ENCODE measurements at places on chromosomes 2 and 18. TPM values are rescaled to one million over a fixed set of nuclear protein-coding genes. Genes with fewer than 3 reads are reported as not detected.

DNA sequence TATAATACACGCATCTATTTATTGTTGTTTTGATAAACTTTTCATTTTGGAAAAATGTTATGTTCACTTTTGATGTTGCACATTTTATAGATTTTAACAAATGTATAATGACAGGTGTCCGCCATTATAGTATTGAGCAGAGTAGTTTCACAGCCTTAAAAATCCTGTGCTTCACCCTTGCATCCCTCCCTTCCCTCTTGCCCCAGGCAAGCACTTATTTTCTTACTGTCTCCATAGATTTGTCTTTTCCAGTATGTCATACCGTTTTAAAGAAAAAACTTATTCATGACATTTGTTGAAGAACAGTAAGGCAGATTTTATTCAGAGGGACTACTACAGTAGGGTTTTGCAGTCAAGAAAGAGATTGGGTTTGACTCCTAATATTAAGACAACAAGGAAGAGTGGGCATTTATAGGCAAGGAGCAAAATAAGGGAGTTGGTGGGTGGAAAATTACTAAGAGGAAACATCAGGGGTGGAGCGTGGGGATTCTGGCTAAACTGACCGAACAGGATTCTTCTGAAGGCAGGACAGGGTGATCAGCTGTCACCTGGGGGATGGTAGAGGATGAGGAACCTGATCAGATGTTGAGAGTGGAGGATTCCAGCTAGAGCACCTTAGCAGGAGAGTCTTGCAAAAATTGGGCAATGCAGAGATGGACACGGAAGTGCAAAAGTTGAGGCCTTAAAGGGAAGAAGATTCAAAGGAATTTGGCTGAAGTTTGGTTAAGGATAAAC lies 108.8 kb downstream of the NCK2 start:
- no peaks in the 10 kb centered on the region for H3K27me3 ChIP-seq
- peaks cover 23% of the 10 kb centered on the region for H3K36me3 ChIP-seq
- H3K4me1 ChIP-seq, result peaks cover 22% of the 10 kb centered on the region
- H3K27ac ChIP-seq, result no peak overlapping the region
- no peak for DNase-seq

GRCh38 chr18:71951001-71951400 lies 593.1 kb downstream of the CBLN2 start:
- no peak for DNase-seq
- H3K4me3 ChIP-seq, result no peak overlapping the region
- peaks cover 6% of the 10 kb centered on the region for H3K36me3 ChIP-seq
- peaks cover 1% of the 10 kb centered on the region for H3K27me3 ChIP-seq

GRCh38 chr18:23550898-23551297 lies 35.4 kb downstream of the NPC1 start:
- no peaks in the 10 kb centered on the region for H3K27me3 ChIP-seq
- no peak for DNase-seq
- no peak overlapping the region for H3K27ac ChIP-seq
- H3K36me3 ChIP-seq, result peaks cover 82% of the 10 kb centered on the region
- no peak overlapping the region for H3K4me3 ChIP-seq

DNA sequence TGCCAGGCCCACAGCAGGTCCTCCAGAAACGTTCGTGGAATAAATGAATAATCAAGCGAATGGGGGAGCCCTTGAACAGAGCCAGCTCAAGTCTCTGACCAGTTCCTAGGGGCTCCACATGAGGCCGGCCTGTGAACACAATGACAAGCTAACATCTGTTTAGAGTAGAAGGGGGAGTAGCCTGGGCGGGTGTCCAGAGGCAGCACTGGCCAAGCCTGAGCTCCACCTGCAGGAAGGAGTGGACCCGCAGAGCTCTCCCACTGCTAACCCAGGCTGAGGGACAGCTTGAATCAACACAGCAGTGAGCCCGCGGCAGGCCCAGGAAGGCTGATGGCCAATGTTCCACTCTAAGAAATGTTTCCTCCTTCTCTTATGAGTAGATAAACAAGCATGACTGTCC lies 234.8 kb upstream of the RAB6C start:
- H3K27me3 ChIP-seq, result no peaks in the 10 kb centered on the region
- H3K4me1 ChIP-seq, result no peaks in the 10 kb centered on the region
- H3K4me3 ChIP-seq, result no peak overlapping the region
- H3K36me3 ChIP-seq, result no peaks in the 10 kb centered on the region
- no peak overlapping the region for H3K27ac ChIP-seq

GRCh38 chr2:24117902-24118301 lies 5.2 kb downstream of the PFN4 start:
- H3K27ac ChIP-seq, result no peak overlapping the region
- H3K36me3 ChIP-seq, result no peaks in the 10 kb centered on the region
- H3K4me1 ChIP-seq, result no peaks in the 10 kb centered on the region
- no peak overlapping the region for H3K4me3 ChIP-seq
- no peaks in the 10 kb centered on the region for H3K27me3 ChIP-seq
- DNase-seq, result no peak

DNA sequence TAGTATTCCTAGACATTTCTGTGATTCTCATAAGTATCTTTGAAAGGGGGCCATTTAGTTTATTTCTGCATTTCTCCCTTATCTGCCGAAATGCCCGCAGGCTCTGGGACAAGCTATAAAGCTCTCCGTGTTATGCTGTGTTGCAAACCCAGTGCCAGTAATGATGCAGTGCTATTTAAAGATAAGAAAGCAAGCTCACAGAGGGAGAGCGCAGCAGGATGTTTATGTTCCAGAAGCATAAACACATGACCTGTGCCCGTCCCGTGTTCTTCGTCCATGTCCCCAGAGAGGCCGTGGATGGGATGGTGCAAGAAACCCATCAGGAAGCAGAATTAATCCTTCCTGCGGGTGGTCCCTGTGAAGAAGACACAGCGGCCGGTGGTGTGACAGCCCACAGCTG lies 99.4 kb downstream of the NEDD4L start:
- H3K27me3 ChIP-seq, result no peaks in the 10 kb centered on the region
- no peak for DNase-seq
- no peak overlapping the region for H3K4me3 ChIP-seq
- no peaks in the 10 kb centered on the region for H3K36me3 ChIP-seq
- H3K4me1 ChIP-seq, result peaks cover 3% of the 10 kb centered on the region
- no peak overlapping the region for H3K27ac ChIP-seq

- H3K27ac ChIP-seq, result no peak overlapping the region
- H3K4me3 ChIP-seq, result no peak overlapping the region
- H3K27me3 ChIP-seq, result no peaks in the 10 kb centered on the region
- peaks cover 14% of the 10 kb centered on the region for H3K36me3 ChIP-seq
- peaks cover 11% of the 10 kb centered on the region for H3K4me1 ChIP-seq
Observed at GRCh38 chr2:158616480-158617000, 159.8 kb downstream of the PKP4 start.

DNA sequence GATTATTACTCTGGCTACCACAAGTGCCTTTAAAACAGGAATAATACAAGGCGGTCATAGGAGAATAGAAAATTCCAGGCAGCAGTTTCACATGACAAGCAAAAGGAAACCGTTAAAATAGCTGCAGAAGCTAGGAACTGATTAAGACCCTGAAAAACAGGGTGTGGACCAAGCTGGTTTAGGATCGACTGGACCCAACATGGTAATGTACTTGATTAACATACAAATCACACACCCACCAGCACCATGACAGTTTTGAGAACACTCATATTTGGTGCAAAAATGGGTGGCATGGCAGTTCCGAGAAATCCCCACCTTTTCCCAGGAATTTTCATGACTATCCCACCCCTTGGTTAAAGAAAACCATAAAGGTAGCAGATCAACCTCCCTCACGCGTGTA lies 51.9 kb upstream of the TMEM163 start:
- H3K4me3 ChIP-seq, result no peak overlapping the region
- no peaks in the 10 kb centered on the region for H3K27me3 ChIP-seq
- no peak overlapping the region for H3K27ac ChIP-seq
- H3K4me1 ChIP-seq, result peaks cover 12% of the 10 kb centered on the region
- DNase-seq, result no peak

DNA sequence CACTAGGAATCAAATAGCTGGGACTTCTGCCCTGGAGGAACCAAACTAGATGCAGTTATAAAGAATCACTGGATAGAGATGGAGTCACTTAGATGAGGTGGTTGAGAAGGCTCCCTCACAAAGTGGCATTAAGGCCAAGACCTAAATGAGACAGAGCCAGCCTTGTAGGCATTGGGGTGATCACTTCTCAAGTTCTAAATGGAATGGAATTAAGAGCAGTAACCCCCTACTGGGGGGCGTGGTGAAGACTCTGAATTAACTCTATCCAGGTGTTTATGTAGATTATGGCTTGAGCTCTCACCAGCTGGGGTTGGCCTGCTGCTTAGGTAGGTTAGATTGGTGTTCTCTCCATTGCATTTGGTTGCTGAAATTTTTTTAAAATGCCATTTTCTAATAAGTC lies 71.3 kb downstream of the TTC27 start:
- no peak overlapping the region for H3K4me3 ChIP-seq
- peaks cover 12% of the 10 kb centered on the region for H3K36me3 ChIP-seq
- peaks cover 5% of the 10 kb centered on the region for H3K4me1 ChIP-seq
- no peak for DNase-seq
- no peaks in the 10 kb centered on the region for H3K27me3 ChIP-seq
- no peak overlapping the region for H3K27ac ChIP-seq

The XIRP2 gene
- total RNA-seq, result not detected
